ENCODE measurements at places on chromosomes 16 and 17.
A peak's percentile ranks its signal among the peaks of the same experiment; 100 is the strongest.

- DNase-seq: no peak
Observed at GRCh38 chr16:74279805-74280204, 16.8 kb upstream of the PSMD7 start.

DNA sequence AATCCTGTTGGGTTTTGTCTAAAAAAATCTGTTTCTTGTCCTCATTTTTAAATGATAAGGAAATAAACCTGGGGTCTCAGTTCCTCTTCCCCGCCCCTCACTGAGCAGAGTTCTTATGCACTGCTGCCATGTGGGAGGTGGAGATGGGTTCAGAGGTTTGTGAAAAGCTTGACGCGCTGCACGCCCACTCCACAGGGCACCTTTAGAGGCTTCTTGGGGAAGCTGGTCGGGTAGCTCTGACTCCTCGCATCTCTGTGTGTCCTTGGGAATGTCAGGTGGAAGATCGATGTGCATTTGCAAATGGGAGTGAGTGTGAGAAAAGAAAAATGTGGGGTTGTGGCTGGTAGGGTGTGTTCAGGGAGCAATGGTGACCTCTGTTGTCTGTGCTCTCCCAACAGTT lies 4.7 kb upstream of the ZNHIT3 start:
- no peak for DNase-seq

GRCh38 chr17:14428648-14429029 lies 127.8 kb downstream of the HS3ST3B1 start:
- DNase-seq: no peak

DNA sequence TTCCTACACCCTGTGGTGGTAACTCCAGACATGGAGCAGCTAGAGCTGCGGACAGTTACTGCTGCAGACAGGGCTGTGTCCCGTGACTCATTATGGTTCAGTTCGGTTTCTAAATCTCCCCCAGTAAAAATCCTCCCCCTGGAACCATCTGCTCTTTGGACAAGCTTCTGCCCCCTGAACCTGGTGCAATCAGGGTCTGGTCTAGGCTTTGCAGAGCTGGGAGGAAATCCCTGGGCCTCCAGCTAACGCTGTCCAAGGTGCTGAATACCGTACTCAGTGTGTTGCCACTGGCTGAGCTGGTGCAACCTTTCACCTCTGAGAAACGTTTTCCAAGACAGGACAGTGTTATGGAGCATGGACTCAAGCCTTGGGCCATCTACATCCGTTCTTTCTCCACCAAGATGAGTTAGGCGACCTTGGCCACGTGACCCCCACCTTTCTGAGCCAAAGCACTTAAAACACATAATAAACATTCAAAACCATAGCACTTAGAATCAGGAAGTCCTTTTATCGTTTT lies 142.0 kb downstream of the CPPED1 start:
- peak; percentile 58 for DNase-seq

GRCh38 chr16:12062343-12063003 lies 85.9 kb downstream of the SNX29 start:
- DNase-seq: peak; percentile 58

GRCh38 chr17:27415120-27415795 lies 41.0 kb upstream of the KSR1 start:
- DNase-seq: no peak

DNA sequence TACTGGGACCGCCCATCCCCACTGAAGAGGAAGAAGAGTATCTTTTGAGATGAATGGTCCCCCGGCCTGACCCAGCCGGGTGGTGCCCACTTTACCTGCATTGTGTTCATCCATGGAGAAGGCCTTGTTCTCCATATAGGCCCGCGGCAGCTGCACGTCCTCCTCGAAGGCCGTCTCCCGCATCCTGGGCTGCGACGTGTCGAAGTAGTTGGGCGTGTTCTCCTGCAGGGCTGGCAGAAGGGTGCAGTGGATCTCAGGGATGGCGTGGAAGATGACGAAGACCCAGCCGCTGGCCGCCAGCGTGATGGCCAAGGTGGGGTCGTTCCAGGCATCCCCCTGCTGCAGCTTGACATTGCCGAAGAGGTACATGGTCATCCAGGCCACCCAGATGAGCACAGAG lies 12.9 kb downstream of the GPRC5B start:
- no peak for DNase-seq

- DNase-seq: no peak
Observed at GRCh38 chr16:8886593-8887430, 4.7 kb downstream of the LITAFD start.

- no peak for DNase-seq
Observed at GRCh38 chr16:89710709-89711564, 9.4 kb upstream of the SPATA2L start.

GRCh38 chr16:4089811-4090301 lies 26.4 kb downstream of the ADCY9 start:
- DNase-seq: no peak

DNA sequence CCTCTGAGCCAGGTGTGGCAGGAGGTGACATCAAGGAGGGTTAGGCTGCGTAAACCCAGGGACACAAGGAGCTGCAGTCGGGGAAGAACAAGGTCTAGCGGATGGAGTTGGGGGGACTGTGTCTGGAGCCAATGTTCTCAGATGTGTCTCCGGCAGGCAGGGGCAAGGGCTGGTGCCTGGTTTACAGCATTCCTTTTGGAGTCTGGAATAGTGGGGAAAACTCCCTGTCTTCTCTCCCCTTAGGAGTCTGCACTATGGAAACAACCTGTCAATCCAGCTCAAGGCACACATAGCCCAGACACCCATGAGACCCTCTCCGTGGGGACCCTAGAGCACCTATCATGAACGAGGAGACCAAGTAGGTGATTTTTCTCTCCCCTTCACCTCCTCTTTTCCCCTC lies 27.5 kb downstream of the NLRC5 start:
- DNase-seq: no peak

- no peak for DNase-seq
Observed at GRCh38 chr17:77499699-77500435, 359.1 kb downstream of the SEC14L1 start.

DNA sequence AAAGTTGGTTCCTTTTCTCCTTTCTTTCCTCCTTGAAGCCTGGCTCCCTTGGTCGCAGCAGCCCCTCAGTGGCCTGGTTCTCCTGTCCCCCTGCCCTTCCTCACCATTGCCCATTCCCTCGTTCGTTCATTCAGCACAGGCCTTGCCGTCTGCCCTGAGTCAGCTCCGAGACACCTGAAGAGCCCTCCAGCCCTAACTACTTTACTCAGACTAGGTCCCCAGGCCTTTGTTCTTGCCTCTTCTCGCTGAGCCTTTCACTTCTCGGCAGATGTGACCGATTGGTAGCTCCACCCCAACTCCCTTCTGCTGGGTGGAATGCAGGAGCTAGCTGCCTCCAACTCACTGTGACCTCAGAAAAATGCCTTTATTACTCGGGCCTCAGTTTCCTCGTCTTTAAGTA lies 7.0 kb upstream of the ADAM11 start:
- no peak for DNase-seq

DNA sequence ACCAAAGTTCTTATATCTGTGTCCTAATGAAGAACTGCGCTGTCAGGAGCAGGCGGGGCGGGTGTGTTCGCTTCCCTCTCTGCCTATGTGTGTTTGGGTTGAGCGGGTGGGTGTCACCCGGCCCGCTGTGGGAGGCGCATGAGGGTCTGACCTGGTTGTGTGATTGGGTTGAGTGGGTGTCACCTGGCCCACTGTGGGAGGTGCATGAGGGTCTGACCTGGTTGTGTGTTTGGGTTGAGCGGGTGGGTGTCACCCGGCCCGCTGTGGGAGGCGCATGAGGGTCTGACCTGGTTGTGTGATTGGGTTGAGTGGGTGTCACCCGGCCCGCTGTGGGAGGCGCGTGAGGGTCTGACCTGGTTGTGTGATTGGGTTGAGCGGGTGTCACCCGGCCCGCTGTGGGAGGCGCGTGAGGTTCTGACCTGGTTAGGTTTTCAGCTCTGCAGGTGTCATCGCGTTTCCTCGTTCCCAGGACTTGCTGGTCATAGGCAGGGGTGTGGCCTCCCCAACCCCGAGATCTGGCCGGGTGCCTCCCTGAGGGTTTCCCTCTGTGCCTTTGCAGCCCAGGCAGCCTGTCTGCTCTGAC lies 69.6 kb upstream of the ZNF750 start:
- DNase-seq: no peak

DNA sequence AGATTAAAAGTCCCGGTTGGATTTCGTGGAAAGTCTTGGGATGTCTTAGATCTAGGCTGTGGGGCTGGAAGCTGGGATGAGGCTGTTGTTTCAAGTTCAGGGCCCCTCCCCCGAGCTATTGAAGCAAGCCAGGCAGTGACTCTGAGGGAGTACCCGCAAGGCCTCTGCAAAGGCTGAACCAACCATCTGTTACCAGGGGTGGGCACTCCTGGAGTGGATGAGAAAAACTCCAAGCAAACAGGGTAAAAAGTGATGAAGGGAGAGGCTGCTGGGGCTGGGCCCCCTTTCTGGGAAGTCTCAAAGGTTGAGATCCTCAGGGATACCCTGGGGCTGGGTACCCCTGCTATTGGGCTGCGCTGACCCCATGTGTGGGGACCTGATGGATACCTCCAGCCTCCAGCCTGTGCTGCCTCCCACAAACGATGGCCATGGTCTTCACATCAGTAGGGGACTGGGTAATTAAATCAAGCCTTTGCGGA lies 82.4 kb upstream of the KIFC3 start:
- DNase-seq: no peak

DNA sequence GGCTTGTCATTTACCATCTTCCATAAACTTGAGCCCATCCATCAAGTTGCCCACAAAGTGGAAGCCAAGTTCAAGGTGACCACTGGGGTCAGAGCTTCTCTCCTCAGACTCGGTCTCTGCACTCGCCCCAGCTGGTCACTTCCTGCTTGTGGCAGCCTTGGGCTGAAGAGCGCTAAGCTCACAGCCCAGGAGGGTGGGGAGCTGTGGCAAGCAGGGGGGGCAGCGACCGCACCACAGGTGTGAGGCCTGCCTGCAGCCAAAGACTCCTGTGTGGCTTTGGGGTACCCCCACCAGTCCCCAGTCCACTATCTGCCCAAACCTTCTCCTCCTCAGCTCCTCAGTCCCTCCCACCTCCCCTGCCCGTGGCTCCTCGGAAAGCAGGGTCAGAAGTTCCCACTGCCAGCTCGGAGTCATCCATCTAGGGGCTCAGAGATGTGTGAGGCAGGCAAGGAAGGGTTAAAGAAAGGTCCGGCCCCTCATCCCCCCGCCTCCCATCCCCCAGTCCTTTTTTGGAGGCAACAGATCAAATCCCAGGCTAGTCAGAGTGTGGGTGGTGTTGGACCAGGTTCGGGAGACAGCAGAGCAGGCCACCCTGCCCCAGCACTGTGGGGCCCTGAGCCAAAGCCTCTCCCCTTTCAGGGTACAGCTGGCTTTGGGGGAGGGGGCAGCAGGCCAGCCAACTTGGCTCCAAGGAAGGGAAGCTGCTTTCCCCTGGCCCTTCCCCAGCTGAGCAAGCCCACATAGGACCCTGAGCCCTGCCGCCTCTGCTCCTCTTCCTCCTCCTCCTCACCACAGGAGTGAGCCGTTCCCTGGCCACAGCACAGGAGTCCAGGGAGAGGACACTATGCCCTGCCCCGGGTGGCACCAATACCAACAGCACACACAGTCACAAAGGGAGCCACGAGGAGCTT lies 3.2 kb downstream of the CSF3 start:
- peak; percentile 52 for DNase-seq

DNA sequence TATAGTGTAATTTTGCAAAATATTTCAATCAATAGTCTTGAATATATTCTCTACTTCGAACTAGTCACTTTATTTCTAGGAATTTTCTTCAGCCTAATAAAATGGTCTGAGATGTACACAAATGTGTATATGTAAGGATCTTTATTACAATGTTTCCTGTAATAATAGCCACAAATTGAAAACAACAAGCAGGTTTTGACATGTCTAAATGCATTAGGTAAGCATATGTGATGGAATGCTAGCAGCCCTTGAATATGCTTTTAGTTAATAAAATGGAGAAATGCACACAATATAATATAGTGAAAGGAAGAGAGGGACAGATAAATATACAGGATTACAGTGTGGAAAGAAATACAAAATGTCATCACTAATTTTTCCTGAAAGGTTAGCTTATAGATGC lies 196.5 kb upstream of the IRX5 start:
- no peak for DNase-seq

DNA sequence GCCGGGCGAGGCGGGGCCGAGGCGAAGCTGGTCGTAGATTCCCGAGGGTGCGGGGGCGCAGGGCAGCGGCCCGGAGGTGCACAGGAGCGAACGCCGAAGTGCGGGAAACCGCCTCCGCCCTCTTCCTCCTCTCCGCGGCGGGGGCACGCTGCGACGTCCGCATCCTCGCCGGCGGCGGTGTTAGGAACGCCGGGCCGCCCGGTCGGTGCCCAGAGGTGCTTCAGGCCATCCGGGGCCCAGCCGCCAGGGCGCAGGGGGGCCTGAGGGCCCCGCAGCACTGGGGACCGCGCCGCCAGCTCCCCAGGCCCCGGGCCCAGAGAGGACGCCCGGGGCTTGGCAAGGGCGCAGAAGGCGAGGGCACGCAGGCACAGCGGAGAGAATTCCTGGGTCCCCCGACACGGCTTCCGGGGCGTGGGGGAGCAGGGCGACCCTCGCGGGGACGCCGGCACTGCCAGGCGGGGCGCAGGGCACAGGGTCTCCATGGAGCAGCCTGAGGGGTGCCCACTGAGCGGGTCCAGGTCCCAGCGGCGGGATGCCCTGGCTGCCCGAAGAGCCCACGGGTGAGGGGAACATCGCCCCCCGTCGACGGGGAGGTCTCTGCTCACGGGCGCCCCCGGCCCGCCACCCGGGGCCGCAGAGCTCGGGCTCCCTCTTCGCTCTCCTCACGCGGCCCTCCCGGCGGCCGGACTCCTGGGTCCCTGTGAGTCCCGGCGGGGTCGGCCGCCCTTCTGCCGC lies 576 bp downstream of the EPOP start:
- no peak for DNase-seq

DNA sequence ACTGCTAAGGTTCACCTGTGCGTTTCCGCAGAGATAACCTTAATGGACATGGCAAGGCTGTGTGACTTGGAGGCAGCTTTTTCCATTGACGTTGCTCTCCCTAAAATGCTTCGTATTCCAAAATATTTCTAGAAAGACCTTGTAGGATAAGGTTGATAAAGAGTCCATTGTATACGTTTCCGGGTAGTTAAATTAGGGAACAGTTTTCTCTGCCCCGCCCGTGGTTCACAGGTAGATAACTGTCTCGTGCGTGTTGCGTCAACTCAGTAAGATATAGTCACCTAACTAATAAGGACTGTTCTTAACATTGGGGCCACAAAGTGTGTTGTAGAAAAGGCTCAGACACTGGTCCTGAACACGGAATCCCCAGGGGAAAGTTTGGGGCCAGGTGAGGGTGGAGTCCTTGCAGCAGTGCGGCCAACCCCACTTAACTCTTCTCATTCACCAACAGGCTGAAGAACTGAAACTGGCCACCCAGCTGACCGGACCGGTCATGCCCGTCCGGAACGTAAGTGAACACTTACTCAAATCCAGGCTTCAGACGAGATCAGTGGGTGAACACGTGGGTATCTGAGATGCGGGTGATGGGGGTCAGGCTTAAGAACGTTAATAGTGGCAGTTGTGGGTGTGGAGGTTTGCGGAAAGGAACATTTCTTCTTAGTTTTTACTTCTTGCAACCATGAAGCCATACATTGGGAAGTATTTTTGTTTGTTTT lies 1.6 kb downstream of the RPL13 start:
- peak; percentile 38 for DNase-seq

Data from lung microvascular endothelial cell (primary cell).